T-helper 17 cell (primary cell): ENCODE measurements at places on chromosomes 11 and 22. TPM values are rescaled to one million over a fixed set of nuclear protein-coding genes. Genes with fewer than 3 reads are reported as not detected.

The CRYBB1 gene
- not detected for total RNA-seq

DNA sequence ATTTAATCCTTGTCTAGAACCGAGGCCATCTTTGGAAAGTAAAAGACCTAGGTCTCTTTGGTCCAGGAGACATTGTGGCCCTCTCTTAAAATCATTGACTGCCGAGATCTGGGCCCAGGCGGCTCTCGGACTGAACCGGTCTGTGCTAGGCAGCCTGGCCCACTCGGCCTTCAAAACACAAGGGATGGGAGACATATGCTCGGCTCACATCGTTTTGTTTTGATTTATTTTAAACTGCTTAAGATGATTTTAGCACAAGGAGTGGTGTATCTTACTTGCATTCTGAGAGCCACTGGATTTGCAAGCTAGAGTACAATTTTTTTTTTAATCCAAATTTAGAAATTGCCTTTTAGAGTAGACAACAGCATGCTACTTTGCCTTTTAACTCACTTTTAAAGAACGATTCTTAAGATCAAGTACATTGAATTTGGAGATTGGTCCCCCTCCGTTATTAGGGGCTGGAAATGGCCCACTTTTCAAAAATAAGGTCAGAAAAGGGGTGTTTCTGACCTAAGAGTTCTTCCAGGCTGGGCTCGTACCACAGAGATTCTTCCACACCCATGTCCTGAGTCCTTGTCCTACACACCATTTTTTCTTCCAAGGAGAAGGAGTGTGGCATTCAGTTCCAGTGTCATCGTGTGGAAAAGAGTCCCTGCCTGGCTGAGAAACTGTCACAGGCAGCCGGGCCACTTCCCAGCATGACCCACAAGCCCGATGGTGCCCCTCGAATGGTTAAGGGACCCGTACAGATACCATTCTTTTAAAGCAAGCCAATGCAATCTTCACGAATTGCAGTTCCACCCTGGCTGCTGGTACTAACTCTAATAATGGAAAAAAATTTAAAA lies 80.5 kb upstream of the WNT7B start:
- DNase-seq, result no peak

DNA sequence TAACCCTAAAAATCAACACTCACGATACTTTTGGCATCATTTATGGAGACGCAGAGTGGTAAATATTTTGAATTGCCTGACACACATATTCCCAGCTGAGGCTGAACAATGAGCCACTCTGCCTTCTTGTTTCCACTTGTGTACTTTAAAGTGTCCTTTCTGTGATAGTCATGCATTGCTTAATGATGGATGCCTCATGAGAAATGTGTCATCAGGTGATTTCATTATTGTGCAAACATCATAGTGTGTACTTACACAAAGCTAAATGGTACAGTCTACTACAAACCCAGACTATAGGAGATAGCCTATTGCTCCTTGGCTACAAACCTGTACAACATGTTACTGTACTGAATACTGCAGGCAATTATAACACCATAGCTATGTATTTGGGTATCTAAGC lies 44.2 kb downstream of the MRE11 start:
- DNase-seq, result no peak

DNA sequence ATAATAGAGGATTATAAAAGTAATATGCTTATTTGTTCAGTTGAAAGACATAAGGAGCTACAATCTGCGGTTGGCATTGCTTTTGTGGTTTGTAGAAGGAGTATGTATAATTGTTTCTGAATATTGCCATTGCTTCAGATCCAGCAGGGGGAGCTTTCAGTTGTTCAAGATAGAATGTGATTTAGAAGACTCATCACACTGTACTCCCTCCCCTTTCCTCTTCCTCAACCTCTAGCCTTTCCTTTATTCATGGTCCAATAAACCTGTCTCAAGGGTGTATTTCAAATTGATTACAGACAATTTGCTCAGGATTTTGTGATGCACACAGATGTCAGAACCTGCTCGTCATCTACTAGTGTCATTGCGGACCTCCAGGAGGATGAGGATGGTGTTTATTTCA lies 9.8 kb downstream of the PRMT3 start:
- DNase-seq, result no peak
